ENCODE measurements at places on chromosomes 6 and 20. TPM values are rescaled to one million over a fixed set of nuclear protein-coding genes. Genes with fewer than 3 reads are reported as not detected.

The TNFRSF6B gene
- 7.8 TPM for total RNA-seq

The BMP5 gene
- not detected for total RNA-seq

The SLC22A2 gene
- total RNA-seq = not detected

The PNLDC1 gene
- total RNA-seq = 0.23 TPM

The SYTL3 gene
- total RNA-seq = 1.4 TPM

The ALDH8A1 gene
- 0.35 TPM for total RNA-seq

The FITM2 gene
- 4.8 TPM for total RNA-seq

The DZANK1 gene
- 1.2 TPM for total RNA-seq

The TMEM74B gene
- not detected for total RNA-seq

The C20orf202 gene
- not detected for total RNA-seq

The OOEP gene
- not detected for total RNA-seq

The C20orf204 gene
- total RNA-seq = 0.23 TPM

The CCM2L gene
- total RNA-seq = 0.23 TPM

The RIOK1 gene
- 23.8 TPM for total RNA-seq

The GHRH gene
- not detected for total RNA-seq

The NELFCD gene
- 54.4 TPM for total RNA-seq

The ACTL10 gene
- 2.8 TPM for total RNA-seq

The MLN gene
- total RNA-seq = not detected

The GNAS gene
- total RNA-seq = 501 TPM

The TTK gene
- 0.70 TPM for total RNA-seq

The CEP85L gene
- total RNA-seq = 25.6 TPM

The RGS17 gene
- total RNA-seq = 12.7 TPM

The SCRT2 gene
- not detected for total RNA-seq

The LZTS3 gene
- 1.6 TPM for total RNA-seq

The CCND3 gene
- total RNA-seq = 13.6 TPM

The SAMD5 gene
- total RNA-seq = 0.08 TPM

The SLPI gene
- total RNA-seq = not detected

The DYNLT2 gene
- total RNA-seq = 0.45 TPM

The SMIM13 gene
- 7.7 TPM for total RNA-seq

The CD109 gene
- 18.0 TPM for total RNA-seq

The RAB32 gene
- 108 TPM for total RNA-seq

The HLA-DRA gene
- total RNA-seq = not detected

The SULF2 gene
- total RNA-seq = 20.0 TPM

The OR2B3 gene
- not detected for total RNA-seq

The DCDC2 gene
- total RNA-seq = not detected

The PLN gene
- total RNA-seq = 6.5 TPM

The PROKR2 gene
- not detected for total RNA-seq

The ABHD16B gene
- not detected for total RNA-seq
